T-helper 1 cell (primary cell): ENCODE measurements at places on chromosomes 3 and 15.

DNA sequence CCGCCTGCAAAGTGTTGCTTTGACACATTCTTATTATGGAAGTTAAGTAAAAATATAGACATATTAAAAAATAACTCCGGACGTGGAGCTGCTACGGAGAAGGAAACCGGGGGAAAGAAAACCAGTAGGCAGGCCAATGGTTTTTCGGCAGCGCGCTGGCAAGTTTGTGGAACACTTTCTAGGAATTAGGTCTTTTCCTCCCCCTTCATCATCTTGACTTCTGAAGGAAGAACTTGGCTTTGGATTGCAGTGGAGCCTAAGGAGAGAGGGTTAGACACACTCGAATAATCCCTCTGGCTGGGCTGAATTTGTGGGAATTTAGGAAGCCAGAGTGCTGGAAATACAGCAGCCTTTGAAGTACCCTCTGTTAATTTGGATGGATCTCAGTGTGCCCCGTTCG is 317 bp downstream of the ROBO2 start:
- DNase-seq: no peak

- DNase-seq: peak; percentile 62
These were observed 24.6 kb upstream of the SACM1L start for GRCh38 chr3:45664578-45664977.

DNA sequence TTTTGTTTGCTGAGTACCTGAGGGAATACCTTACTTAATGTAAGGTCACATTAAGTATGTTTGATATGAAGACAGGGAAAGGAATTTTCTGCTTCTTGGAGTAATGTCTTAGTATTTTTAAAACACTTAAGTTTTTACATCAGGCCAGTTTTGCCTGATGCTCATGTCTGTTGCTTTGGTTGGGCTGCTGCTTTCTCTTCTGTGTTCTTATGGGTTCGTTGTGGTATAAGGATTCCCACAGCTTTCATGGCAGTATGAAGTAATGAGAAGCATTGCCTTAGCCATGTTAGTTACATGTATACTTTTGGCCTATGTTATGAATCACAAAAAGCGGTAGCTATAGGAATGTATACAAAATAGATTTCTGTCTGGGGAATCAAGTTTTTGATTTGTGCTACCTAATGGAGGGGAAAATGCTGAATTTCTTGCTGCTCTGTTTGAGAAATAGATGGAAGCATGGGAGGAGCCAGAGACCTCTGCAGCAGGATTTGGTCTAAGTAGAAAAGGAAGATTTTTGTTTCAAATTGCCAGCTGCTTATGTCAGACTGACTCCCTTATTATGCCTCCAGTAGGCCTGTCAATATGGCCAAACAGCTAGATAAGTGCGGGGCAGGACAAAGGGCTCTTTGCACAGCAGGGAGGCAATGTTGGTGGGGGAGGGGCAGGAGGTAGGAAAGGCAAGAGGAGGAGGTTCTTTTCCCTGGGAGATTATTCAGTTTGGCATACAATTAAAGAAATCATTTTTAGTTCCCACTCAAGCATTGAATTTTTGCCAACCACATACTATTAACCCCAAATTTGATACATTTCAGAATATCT is 5.2 kb downstream of the SETD5 start:
- no peak for DNase-seq

- no peak for DNase-seq
These were observed 41.5 kb downstream of the FGF12 start for GRCh38 chr3:192685801-192686200.

GRCh38 chr3:23372285-23372684 is 169.2 kb downstream of the UBE2E2 start:
- DNase-seq: no peak

DNA sequence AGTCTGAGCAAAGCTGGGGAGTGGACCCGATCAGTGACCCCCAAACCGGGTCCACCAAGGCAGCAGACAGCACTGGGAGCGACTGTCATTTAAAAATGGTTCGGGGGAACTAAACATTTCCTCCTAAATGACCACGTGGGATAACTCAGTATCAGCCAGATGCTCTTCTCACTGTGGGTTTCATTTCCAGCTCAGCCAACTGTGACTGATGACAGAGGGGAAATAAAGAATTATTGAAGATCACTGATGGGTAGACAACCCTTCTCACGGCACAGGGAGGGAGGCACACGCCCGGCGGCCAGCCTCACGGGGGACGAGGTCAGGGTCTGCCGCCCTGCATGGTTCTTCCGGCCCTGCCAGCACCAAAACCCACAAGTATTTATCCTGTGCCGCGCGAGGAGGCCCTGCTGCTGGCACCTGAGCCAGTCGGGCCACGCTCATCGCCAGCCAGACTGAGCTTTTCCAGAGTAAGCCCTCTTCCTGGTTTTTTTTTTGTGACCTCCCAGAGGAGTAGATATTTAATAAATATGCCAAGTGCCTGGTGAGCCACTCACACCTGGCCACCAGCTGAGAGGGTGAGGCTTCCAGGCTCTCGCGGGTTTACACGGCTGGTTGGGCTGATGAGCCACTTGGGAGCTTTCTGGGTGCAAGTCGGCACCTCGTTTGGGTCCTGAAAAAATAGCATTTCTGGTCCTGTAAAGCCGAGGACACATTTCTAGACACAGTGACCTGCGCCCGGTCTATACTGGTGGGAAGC is 6.2 kb downstream of the MELTF start:
- no peak for DNase-seq

DNA sequence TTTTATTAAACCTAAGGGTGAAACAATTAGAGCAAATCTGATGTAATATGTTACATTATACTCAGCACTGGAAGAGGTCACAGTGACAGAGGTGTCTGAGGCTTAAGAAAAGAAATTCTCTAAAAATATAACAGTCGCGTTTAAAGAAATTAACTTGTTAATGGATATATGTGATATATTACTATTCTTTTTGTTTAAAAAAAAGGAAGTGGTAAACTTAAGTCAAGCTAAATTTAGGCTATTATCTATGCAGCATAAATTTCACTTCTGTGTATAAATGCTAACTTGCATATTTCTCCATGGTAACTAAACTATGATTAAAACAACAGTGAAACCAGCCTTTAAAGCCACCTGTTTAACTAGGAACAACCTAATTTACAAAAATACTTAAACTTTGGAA is 191.3 kb downstream of the FOXP1 start:
- no peak for DNase-seq

GRCh38 chr15:80324545-80325080 is 72.6 kb upstream of the CTXND1 start:
- DNase-seq: no peak

- DNase-seq: no peak
These were observed 30.1 kb downstream of the BOC start for GRCh38 chr3:113241292-113242095.

- DNase-seq: no peak
These were observed 461.9 kb downstream of the FOXP1 start for GRCh38 chr3:71121429-71122167.

GRCh38 chr15:80015156-80015555 is 44.2 kb upstream of the BCL2A1 start:
- DNase-seq: no peak

DNA sequence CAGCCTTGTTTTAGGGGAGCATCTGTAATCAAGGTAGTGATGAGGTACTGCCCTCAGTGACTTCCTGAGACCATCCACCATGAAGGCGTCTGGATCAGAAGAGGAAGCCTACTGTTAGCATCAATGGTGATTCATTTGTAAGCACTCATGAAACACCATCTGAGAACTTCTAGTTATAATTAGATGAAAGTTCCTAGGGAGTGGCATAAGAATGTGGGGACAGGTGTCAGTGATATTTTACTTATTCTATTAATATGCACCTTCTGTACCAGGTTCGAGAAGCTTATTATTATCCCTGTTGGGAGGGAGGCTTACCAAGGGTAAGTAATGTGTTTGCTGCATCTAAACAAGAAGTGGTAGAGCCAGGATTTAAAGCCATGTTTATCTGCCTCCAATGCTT is 295.8 kb upstream of the TBL1XR1 start:
- no peak for DNase-seq

- no peak for DNase-seq
These were observed 14.8 kb downstream of the FYCO1 start for GRCh38 chr3:45980819-45981218.

- no peak for DNase-seq
These were observed 14.9 kb downstream of the PLEKHO2 start for GRCh38 chr15:64856429-64857145.

DNA sequence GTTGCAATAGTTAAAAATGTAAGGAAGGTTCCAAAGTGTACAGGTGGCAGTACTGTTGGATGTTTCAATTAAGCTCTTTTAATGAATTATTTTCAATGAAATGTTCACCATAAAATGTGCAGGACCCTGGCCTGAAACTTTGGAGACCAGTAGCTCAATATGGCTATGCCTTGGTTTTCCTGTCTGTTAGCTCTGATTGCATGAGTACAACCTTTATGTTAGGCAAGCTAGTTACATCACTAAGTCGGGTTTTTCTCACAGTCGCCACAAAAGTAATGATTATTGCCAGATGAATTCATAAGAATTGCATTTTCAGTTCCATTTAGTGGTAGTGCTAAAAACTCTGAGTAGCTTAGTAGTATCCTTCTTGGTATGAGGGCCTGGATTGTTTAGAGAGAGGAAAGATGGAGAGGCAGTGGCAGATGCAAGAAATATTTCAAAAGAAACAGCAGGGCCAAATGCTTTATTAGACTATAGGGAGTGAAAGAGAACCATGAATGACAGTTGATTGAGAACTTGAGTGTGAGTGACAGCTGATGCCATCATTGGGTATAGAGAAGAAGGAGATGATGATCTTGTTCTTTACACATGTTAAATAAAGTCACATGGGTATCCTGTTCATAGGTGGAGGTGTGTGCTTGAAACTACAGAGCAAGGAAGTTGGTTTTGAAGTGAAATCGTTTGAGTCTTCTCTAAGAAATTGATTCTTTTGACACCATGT is 109.5 kb downstream of the AKAP13 start:
- no peak for DNase-seq

DNA sequence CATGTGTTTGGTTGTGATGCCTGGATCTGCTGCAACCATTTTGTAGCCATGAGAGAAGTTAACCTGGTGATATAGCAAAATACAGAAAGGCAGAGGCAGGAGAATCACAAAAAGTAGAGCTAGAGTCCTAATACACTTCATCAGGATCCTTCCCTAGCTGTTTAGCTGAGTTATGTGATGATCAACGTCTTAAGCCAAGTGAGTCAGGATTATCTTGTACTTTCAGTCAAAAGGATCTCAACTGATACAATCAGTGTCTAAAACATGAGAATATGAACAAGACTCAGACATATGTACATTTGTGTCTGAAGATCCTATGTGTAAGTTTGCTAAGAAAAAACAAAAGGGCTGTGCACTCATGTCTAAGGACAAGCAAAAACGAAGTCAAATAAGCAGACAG is 236.9 kb downstream of the NTRK3 start:
- DNase-seq: no peak

GRCh38 chr3:13161021-13161759 is 88.0 kb upstream of the IQSEC1 start:
- DNase-seq: no peak

DNA sequence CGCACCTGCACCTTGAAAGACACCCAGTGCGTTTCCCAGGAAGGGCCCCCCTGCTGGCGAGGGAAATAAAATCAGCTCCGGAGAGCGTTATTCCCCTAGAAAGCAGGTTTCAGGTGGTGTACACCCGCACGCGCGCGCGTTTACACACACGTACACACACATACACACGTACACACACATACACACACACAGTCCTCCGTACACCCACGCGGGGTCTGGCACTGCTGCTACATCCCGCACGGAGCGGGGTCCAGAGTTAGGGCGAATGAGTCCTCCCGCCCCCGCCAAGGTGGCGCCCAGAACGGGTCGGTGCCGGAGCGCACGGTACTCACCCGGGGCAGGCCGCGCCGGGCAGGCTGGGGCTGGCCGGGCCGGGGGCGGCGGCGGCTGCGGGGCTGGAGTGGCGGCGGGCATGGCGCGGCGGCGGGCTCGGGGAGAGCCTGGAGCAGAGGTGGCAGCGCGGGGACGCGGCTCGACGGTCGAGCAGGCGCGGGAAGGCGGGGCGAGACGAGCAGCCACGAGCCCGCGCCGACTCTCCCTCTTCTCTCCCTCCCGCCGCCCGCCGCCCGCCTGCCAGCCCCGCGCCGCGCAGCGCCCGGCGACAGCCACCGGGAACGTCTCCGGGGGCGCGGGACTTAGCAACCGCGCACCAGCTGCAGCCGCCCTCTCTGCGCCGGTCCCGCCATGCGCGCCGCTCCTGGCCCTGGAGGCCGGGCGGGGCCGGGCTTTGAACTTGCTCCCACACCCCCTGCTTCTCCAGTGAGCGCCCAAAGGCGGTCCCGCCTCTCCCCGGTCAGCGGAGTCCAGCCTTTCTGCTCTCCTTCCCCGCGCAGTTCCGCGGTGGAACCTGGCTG is at the start of gene DCLK3:
TSS of gene DCLK3 (minus strand) at position 704 of the 854 bp plus-strand sequence. CDS start at position 414, 290 bp downstream.
- no peak for DNase-seq

GRCh38 chr3:194983620-194984019 is 287.3 kb downstream of the XXYLT1 start:
- no peak for DNase-seq

DNA sequence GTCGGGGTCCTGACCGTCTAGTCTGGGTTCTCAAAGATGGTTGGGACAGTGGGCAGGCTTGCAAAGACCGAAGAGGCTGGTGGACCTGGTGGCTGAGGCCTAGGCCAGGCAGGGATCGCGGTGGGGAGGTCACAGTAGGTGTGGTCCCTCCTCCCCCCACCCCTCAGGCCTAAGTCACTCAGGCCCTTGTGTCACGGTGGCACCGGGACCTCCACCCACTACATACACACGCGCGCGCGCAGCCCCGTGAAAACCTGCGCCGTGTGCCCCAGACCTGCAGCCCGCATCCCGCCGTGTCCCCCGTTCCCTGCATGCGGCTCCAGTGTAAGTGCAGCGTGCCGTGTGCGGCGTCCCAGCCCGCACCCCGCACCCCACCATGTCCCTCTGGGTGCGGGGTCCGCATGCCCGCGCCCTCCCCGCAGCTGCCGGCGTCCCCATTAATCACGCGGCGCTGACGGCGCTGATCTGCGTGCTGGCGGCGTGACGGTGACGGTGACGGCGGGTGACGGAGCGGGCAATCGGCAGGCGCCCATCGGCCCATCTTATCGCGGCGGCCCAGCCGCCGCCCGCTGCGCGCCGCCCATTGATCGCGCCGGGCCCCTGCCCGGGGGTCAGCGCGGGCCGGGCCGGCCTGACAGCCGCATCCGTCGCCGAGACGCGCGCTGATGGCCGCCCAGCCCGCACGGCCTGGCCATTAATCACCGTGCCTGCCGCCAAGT is 24.4 kb downstream of the SEC61A1 start:
- DNase-seq: no peak

DNA sequence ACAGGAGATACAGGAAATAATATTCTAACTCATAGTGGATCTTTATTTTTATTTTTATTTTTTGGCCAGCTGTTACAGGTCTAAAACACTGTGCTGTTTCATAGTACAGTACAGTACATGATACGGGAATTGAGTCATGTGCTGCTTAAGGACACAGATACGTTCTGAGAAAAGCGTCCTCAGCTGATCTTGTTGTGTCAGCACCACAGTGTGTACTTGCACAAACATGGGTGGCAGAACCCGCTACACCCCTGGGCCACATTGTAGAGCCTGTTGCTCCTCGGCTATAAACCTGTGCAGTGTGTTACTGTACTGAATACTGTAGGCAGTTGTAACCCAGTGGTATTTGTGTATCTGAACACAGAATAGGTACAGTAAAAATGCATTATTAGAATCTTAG is 183.4 kb downstream of the OR4M2 start:
- no peak for DNase-seq
